ENCODE measurements at places on chromosomes 1 and 21.

GRCh38 chr1:100266741-100267140 is 725 bp downstream of the RTCA start:
- DNase-seq: no peak

DNA sequence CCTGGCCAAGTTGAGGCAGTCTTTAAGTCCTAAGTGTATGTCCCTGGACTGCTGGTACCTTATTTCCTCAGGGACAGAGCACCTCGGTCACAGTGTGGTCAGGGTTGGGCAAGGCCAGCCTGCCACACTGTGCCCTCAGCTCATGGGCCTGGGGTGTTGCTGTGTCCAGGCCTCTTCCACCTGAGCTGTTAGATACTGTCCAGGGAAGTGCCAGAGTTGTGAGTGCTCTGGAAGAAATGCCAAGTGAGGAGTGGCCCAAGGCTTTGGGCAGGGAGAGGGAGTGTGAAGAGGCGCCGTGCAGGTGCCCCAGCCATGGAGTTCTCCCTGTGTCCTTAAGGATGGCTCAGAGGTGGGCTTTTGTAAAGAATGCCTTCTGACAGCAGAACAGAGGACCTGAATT is 15.3 kb downstream of the URB2 start:
- DNase-seq: no peak

DNA sequence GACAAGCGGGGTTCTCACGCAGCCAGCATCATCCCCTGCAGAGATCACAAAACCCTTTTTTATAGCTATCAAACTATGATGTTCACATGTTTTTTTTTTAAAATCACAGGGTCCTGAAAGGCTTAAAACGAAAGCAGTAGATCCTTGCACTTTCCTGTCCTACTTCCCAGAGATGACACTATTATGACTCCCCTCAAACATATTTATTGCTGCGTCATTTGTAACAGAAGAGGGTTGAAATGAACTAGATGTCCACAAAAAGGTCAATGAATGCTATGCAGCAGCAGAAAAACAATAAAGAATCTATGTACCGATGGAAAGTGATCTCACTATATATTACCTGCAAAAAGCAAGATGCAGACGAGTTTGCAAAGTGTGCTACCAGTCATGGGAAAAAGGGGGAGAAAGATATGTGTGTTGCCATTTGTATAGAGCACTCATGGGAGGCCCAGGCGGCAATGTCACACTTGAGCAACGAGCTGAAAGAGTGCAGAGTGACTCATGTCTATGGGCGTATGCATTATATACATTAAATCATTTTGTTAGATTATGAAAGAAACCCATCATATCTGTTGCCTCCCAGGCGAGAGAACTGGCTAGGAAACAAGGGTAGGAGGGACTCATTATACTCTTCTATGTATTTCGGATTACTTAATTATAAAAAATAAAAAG is 68.9 kb upstream of the PARP1 start:
- no peak for DNase-seq

GRCh38 chr1:70992521-70992920 is 55.1 kb downstream of the PTGER3 start:
- DNase-seq: no peak

- DNase-seq: no peak
Observed at GRCh38 chr1:64196074-64196870, 7.2 kb upstream of the UBE2U start.

GRCh38 chr1:235021815-235022214 is 106.8 kb downstream of the TOMM20 start:
- DNase-seq: no peak

GRCh38 chr1:155934936-155935590 is 850 bp upstream of the KHDC4 start:
- no peak for DNase-seq

All from activated naive CD4-positive, alpha-beta T cell (primary cell).